Hippocampal formation (tissue), 2 donors: ENCODE measurements at places on chromosomes 3 and 15.

- DNase-seq, result no peak
Measured at GRCh38 chr3:52005571-52005986, 9.9 kb upstream of the RPL29 start.

- DNase-seq, result peak; percentile 27
Measured at GRCh38 chr3:39255503-39256325, 24.1 kb downstream of the CX3CR1 start.

DNA sequence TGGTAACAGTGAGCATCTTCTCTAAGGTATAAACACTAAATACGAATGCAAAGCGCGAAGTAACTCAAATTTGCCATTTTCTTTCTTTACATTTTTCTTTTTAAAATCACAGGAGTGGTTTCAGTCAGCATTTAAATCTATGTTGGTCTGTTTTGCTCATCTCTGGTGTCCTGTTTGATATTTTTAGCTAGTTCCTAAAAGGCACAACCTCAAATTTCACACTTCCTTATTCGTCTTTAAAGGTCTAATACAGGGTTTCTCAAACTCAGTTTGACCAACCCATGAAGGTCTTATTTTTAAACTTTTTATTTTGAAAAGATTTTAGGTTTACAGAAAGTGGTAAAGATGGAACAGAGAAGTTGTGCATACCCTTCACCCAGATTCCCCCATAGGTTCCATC, 201.1 kb downstream of the MAGI1 start:
- DNase-seq, result no peak

GRCh38 chr15:62920682-62921502, 121.7 kb upstream of the TPM1 start:
- DNase-seq, result no peak

GRCh38 chr3:169667166-169668071, 3.9 kb upstream of the MECOM start:
- no peak for DNase-seq

DNA sequence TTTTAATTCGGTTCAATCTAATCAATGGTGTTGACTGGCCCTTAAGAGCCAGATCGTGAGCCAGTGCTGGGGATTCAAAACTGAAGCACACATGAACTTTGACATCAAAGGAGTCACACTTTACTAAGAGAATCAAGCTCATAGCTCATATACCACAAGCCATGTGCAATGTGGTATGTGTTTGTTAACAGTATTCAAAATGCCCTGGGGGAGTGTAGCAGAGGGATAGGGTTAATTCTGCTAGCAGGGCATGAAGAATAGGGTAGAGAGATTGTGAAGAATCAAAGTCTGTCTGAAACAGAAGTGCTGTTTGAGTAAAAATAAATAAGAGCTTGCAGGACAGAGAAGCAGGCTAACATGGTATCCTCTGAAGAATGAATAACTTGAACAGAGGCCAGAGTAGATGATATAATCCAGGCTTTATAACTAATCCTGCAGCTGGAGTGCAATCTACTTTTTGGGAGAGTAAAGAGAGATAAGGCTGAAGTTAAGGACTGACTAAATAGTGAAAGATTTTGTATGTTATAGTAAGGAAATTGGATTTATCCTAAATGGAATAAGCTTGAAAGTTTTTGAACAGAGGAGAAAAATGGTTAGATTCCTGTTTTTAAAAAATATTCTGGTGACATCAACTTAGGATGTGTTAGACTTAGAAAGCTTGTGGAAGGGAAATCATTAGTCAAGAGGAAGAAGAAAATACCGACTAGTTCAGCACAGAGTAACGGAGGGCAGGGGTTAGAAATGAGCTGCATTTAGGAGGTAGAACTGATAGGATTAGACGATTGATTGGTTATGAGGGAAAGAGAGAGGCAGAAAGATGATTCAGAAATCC, 292.0 kb downstream of the NFKBIZ start:
- DNase-seq, result no peak

DNA sequence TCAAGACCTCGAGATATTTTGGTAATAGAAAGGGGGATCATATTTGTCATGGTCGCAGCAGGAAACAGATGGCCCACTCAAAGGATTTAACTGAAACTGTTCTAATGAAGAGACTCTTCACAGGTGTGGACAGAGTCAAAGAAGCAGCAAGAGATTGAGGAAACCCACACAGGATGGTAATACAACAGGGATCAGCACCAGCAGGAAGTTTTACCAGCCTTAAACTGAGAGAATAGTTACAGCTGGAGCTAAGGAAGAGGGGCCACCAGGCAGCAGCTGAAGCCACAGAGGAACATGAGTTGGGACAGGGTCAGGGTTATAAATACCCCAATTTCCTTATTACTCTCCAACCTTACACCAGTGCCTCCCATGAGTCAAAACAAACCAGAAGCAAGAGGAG, 131.8 kb upstream of the UBE2E2 start:
- no peak for DNase-seq

GRCh38 chr3:126680667-126681055, 23.4 kb upstream of the CHCHD6 start:
- DNase-seq, result no peak

- peak; percentile 56 for DNase-seq
Measured at GRCh38 chr3:118882353-118882947, 152.2 kb downstream of the IGSF11 start.

- no peak for DNase-seq
Measured at GRCh38 chr3:24845524-24846155, 351.0 kb upstream of the THRB start.

GRCh38 chr3:59558906-59559720, 509.3 kb upstream of the CFAP20DC start:
- no peak for DNase-seq

DNA sequence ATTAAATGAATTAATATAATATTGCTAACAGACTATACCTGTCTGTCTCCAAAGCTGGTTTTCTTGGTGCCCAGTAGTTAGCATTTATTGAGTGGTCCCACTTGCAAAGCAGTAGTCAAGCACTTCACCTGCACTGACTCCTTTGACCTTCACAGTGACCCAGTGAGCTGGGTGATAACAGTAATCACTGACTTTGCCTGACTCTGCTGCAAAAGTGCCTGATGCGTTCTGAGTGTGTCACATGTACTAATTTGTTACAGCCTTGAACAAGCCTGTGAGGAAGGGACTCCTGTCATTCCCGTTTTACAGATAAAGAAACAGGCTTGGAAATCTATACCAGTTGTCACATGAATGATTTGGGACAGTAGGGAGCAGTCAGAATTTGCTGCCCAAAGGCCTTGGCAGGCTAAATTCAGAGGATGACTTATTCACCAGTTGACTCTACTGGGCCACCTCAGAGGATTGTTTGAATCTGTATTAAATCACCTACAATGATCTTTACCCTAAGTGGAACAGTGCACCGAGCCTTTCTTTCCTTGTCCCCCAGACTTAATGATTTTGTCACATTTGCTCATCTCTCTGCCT, 116.6 kb upstream of the PLXNA1 start:
- DNase-seq, result no peak

- DNase-seq, result no peak
Measured at GRCh38 chr15:89627256-89627970, 27.9 kb downstream of the KIF7 start.

GRCh38 chr3:172454180-172454579, 5.9 kb upstream of the GHSR start:
- DNase-seq, result no peak

DNA sequence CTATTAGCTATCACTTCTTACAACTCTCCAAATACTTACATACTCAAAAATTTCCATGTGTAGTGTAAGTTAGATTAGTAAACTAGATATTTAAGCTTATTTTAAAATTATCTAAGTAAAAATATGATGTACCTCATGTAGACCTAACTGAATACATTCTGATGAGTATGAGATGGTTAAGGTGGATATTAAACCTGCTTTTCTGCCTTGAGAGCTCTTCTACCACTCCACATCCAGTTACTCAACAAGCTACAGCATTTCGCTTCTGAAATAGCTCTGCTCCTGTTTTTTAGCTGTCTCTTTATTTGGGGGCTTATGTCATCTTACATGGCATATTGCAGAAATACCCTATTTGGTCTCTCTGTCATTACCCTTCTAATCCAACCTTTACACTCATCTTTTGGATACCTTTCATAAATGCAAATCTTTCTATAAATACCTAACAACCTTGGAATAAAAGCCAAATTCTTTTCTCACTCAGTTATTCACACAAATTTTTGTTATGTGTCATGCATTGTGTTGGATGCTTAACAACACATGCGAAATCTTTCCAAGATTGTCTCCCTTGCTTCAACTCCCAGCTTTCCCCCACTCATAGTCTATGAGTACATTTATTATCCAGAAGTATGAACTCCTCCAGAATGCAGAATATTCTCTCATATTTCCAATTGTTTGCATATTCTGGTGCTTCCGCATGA, 92.0 kb downstream of the ALCAM start:
- DNase-seq, result no peak

DNA sequence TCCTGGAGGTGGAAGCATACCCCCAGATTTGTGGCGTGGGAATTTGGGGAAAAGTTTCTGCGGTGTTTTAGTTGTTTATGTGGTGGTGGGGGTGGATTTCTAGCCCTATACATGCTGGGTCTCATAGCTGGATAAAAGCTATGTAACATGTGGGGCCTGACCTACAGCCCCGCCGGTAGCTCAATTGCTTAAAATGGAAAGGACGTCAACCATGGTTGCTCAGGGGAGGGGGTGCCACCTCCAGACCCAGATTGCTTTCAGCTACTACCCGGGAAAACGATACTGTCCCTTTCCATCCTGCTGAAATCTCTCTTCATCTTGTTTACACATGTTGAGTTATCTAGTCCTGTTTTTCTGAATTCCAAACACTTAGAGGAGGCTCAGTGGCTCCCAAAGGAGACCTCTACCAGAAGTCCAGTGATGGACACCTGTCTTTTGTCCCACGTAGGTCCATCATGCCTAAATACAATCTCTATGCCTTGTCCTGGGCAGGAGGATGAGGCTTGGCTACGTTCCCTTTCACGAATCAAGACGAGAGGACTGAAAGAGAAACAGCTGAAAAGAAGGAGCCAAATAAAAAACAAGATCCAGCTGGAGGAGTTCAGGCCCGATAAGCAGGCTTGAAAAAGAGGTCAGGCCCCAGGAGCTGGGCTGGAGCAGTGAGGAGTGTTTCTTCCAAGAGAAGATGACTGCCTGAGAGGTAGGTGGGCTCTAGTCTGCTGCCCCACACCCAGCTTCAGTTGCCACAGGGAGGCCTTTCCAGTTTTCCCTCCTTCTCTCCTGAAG, 72.1 kb upstream of the TPRG1 start:
- DNase-seq, result no peak

GRCh38 chr3:132405609-132406299, 11.5 kb upstream of the DNAJC13 start:
- no peak for DNase-seq

GRCh38 chr3:123329636-123330340, 119.1 kb downstream of the ADCY5 start:
- no peak for DNase-seq

- DNase-seq, result no peak
Measured at GRCh38 chr3:63845215-63845614, 18.4 kb downstream of the THOC7 start.

DNA sequence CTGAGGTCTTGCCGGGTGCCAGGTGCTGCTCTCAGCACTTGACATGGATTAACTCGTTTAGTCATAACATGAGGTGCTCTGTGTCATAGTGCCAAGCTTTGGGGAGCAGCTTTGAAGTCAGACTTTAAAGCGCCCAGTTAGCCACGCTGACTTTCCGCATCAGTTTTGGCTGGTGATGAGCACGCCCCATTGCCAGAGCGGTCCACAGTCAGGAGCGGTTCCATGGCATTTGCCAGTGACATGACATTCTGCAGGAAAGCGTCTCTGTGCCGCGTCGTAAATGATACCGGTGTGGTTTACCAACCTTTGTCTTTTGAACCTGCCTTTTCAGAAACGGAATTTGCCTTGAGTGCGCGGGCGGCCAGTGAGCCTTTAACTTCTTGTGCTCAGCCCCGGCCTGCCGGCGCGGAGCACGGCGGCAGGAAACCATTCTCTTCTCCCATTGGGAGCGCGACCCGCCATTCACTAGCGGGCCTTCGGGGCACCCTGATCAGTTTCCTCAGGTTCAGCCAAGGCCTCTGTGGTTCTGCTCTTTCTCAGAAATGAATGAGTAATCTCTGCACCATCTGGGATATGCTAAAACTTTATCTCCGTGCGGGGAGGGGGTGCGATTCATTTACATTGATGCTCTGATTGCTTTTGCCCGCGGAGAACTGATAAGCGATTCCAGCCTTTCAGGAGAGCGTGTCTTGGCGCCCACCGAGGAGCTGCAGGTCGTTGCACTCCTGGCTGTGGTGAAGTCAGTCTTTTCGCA, 1.7 kb upstream of the SLC2A2 start:
- DNase-seq, result no peak
